ENCODE measurements at places on chromosomes 2 and 18.

GRCh38 chr2:234880551-234881211, 71.1 kb upstream of the SH3BP4 start:
- DNase-seq, result no peak

DNA sequence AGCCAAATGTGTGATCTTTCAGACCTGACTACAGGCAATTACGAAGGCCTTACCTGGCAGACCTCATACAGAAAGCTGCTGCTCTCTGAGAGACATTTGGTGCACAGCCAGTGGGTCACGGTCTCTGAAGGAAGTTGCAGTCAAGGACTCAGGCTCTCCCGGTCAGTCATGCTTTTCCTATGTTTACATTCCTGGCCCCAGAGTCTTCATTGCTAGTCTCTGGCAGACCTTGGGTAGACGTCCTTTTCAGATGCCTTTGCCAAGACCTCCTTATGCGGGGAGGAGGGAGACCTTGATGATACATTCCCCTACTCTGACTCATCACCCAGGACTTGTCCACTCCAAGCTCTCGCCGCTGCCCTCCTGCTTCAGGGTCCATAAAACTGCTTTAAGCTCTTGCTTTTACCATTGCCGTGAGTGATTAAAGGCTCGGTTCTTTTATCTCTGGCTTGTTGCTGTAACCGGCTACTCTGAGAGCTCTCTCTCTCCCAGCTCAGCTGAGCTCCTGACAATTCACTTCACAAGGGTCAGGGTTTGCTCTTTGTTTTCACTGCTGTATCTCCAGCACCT, 62.0 kb upstream of the SLC35F5 start:
- peak; percentile 18 for DNase-seq

DNA sequence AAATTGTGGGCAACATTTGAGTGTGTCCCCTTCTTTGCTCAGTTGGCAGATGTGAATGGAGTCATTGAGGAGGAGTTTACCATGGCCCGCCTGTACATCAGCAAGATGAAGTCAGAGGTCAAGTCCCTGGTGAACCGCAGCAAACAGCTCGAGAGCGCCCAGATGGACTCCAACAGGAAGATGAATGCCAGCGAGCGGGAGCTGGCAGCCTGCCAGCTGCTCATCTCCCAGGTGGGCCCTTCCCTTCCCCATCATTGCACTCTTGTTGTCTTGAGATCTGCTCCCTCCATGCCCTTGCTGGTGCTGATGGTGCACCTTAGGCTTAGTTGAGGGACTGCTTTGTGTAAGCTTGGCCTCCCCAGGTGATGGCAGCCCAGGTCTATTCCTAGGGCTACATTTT, 47.5 kb upstream of the LYPD6B start:
- no peak for DNase-seq

DNA sequence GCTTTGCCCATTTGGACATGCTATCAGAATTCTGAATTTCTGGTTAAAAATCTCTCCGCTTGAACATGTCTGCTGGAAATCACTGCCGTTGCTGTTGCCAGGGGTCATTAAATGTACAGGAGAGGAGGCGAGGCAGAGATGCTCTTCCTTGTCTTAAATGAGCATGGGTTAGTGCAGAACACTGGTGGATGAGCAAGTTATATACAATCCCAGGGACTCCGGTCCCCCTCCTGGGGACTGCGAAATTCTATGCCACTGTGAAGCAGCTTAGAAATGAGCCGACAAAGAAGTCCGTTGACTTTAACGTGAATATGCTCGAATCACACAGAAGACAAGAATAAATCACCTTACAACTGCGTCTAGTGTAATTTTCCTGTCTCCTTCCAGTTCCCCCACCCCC, 95.1 kb upstream of the KLHL14 start:
- no peak for DNase-seq

DNA sequence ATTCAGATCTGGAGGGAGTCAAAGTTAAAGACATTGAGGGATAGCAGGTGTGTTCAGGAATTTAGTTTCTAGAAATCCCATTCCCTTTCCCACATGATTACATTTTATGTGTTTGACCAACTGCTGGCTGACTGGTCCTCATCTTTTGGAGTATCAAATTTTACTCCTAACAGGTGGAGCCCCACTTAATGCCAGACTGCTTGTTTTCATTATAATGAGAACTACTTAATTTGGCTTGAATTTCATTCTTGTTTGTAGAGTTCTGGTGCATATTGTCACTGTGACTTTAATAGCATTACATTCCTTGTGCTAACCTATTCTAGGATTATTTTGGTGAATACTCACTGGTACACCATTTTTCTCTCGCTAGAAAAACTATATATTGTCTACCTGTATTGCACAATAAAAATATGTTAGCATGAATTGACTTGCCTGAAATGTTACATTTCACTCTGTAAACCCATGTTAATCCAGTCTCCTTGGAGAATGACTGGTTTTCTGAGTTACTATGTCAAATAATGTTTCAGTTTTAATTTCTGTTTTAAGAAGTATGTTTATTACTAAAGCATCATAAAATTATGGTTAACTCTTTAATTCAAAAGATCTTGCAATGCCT, 98.2 kb downstream of the TANC1 start:
- DNase-seq, result no peak

DNA sequence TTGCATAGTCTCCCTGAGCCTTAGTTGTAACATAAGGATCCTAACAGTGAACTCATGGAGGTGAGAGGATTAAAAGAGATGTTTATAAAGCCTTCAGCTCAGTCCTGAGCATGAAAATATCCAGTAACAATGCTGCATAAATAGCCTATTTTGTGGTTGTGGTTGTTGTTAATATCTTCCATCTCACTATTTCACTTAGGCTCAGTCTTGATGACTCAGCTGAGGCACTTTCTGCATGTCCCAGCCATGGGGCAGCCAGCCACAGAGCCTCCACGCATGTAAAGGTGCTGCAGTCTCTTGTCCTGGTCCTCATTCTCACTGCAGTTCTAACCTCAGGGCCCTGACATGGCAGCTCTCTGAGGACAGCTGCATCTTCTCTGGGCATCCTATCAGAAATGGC, 218.8 kb upstream of the PKDCC start:
- DNase-seq, result no peak

- DNase-seq, result no peak
Measured at GRCh38 chr2:46278952-46279351, 18.3 kb upstream of the EPAS1 start.

DNA sequence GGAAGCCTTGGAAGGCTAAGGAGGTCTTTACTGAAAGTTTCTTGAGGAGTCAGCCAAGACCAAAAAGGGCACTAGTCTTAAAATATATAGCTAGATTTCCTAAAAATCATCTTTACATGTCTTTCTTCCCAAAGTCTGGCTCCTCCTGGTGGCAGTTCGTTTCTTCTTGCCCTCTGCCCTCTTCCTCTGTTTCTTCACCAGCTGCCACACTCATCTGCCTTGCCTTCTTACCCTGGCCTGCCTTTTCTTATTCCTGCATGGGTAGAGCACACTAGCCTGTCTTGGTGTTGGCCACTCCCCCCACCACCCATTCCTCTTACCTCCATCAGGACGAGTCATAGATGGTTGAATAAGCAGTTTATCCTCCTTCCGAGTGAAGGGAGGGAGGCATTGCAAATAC, 129.8 kb downstream of the RAPGEF4 start:
- DNase-seq, result no peak

- no peak for DNase-seq
Measured at GRCh38 chr18:6254456-6254855, 160.3 kb downstream of the L3MBTL4 start.

- no peak for DNase-seq
Measured at GRCh38 chr2:55922291-55922907, 1.2 kb downstream of the EFEMP1 start.

GRCh38 chr2:195662138-195662537, 5.1 kb downstream of the SLC39A10 start:
- DNase-seq, result no peak

DNA sequence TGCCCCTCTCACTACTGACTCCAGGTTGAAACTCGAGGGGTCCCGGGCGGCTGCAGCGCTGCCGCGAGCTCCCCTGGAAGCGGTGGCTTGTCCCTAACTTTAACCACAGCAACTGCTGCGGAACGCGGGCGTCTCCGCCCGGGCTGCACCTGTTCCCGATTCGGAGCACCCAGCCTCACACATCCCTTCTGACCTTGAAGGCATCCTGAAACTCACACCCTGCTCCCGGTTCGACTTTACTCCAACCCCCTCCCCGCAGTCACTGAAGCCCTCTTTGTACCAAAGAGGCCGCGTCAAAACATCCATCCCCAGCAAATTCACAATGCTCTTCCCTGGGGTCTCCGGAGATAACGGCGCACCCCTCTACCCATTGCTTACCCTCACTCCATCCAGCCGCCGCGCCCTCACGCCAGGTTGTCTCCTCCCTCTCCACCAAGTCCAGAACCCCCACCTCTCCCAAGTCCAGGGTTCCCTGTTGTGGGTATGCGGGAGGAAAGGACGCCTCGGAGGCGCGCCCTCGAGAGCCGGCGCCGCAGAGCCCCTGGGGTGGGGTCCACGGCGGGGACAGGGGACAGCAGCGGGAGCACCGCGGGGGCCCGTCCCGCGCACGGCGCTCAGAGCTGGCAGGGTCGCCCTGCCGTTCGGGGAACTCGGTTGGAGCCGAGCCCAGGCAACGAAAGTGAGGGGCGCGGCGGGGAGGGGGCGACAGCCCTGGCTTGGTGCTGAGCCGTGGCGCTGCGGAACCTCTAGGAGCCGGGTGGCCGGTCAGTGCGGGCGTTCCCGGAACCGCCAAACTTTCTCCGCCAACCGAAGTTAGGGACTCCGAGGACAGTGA, 934 bp downstream of the MYO5B start:
- peak; percentile 58 for DNase-seq

- no peak for DNase-seq
Measured at GRCh38 chr2:25088817-25089516, 47.1 kb downstream of the EFR3B start.

DNA sequence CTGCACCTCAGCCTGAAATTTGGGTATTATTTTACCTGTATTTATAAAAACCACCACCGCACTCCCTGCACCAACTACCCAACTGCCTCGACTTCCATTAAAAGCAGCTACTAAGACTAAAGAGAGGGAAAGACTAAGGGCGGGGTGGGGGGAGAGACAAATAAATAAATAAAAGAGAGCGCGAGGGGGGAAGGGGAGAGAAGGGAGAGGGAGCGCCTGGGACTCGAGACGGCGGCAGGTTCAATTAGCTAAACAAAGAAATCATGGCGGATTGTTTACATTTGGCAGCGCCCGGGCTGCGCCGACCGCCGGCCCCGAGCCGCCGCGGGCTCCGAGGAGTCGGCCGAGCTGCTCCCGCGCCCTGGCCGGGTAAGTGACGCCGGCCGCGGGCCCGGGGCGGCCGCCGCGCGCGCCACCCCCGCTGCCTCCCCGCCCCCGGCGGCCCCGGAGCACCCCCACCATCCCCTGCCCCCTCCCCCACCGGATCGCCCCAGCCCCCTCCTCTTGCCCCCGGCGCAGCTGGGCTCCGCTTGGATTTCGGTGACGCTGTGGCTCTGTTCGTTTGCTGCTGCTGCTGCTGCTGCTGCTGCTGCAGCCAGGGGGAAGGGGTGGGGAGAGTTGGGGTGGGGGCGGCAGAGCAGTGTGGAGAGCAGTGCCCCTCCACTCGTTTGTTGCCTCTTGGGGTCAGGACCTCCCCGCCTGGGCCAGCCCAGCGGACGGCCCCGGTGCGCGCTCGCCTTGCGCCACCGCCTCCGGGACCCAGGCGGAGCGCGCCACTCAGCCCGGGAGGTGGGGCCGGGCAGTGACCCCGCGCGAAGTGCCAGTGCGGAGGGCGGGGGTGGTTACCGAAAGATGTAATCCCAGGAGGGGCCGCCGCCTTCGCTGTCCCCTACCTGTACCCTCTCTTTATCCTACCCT, 187.2 kb upstream of the FANCL start:
- peak; percentile 81 for DNase-seq

GRCh38 chr2:141417246-141417797, 713.5 kb downstream of the LRP1B start:
- no peak for DNase-seq

DNA sequence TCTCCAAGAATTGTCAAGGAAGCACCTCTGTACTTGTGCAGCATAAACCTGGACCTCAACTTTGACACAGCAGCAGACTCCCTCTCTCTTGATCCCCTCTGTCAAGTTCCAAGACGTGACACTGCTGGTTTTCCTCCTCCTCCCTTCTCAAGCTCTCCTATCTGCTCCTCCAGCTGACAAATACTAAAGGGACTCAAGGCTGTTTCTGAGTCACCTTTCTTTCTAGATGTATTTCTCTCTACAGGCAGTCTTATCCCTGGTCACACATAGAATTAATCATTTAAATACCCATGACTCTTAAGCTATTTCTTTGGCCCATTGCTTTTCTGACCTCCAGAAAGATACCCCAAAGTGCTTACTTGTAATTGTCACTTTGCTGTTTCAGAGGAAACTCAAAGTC, 53.5 kb downstream of the SEPTIN10 start:
- no peak for DNase-seq

DNA sequence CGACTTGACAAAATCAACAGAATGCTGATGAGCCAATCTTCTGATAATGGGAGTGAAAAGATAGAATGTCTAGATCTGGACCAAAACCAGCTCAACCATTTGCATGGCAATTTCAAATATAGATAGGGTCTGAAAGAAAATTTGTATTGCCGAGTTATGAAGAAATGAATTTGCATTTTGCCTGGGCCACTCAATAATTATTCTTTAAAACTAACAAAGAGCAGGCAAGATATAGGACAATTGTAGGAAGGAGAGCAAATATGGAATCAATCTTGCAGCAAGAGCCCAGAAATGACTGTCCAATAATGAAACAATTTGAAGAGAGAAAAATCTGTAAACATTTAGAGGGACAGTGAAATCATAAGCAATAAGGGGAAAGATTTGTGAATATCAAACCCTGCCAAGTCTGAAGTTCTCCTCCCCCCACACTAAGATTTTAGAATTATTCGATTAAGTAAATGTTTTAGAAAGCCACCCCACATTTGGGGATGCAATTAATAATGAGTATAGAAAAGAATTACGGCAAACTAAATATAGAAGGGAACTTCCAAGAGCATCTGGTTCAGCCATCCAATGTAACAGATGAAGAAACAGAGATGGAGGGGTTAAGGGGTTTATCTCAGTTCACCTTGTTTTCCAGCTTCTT, 377.4 kb downstream of the SETBP1 start:
- no peak for DNase-seq

DNA sequence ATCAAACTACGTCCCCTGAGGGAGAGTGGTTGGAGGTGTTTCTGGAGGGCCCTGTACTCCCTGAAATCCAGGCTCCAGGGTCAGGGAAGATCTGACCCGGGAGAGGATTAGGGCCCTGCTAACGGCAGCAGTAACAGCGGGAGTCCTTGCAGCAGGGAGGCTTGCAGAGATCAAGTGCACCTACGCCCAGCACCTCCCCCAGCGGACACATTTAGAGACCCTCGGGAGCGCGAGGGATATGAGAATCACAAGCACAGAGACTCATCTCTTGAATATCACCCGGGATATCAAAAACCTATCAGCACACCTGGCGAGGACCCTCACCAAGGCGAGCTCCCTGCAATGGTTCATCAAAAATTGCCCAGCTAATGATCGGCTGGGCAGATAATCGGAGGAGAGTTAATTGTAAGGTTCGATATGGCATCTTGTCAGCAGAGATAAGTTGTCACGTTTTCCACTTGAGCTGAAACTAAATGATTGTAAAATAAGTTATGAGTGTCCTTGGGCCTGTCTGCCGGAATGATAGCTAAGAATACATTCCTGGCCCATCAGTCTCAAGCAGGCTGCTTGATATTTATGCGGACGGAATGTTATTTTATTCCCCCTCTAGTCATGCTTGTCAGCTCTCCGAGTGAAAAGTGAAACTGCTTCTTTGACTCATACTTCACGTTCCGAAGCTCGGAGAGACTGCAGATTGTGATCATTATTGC, 209.8 kb downstream of the GBX2 start:
- DNase-seq, result no peak

Data from D341Med (cell line).